ENCODE measurements at places on chromosomes 6 and 20.

- no peak for DNase-seq
These were observed 266.3 kb downstream of the RFPL4B start for GRCh38 chr6:112613410-112613809.

- DNase-seq: no peak
These were observed 32.1 kb downstream of the LAMA4 start for GRCh38 chr6:112221981-112222852.

DNA sequence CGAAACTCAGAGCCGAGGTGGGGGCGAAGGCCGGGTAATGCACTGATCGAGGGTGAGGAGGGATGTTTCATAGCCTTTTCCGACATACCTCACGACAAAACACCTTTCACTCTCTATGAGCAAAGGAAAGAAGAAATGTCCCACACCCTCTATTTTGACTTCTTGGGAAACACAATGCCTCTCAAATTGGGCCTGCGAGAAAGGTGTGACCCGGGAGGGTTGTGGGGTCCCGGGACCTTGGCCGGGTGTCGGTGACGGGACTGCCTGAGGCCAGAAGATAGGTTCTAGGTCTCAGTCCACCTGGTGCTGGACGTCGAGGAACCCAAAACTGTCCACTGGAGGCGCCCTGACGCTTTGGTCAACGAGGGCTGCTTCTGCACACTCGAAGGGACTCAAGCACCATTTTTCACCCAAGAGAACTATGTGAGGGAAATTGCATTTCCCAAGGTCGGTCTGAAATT is 41.1 kb upstream of the OSTM1 start:
- no peak for DNase-seq

GRCh38 chr6:14211562-14211942 is 94.0 kb downstream of the CD83 start:
- no peak for DNase-seq

GRCh38 chr6:53378208-53378607 is 29.5 kb upstream of the ELOVL5 start:
- no peak for DNase-seq

DNA sequence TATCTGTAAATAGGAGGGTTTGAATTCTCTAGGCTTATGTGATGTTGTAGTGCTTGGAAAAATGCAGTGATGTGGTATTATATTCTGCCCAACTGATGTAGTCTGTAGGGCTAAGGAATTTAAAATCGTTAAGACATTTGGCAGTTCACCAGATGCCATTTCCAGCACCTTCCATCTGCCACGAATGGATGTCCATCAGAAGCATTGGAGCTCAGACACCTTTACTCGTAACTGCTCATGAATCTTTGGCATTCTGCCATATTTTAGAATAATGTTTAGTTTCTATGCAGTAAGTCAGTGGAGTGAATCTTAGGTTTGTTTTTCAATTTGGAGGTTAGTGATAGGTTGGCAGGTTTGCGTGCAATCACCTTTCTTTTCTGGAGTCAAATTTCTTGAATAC is 2.4 kb upstream of the SYTL3 start:
- DNase-seq: no peak

- peak; percentile 49 for DNase-seq
These were observed 3.6 kb upstream of the HINT3 start for GRCh38 chr6:125952764-125953501.

GRCh38 chr20:62149532-62150309 is 6.2 kb downstream of the SS18L1 start:
- no peak for DNase-seq

DNA sequence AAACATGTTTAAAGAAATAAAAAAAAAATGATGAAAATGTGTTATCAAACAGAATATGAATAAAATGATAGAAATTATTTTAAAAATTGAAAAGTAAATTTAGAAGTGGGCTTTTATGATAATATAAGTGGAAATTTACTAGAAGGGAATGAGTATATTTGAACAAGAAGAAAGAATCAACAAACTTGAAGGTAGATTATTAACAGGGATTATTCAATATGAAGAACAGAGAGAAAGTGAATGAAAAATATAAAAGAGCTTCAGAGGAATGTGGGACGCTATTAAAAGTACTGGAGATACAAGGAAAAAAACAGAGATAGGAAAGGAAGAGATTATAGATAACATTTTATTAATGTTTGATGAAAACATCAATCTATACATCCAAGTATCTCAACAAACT is 1014.4 kb upstream of the CITED2 start:
- no peak for DNase-seq

- no peak for DNase-seq
These were observed 23.9 kb downstream of the RNF217 start for GRCh38 chr6:124986164-124986563.

DNA sequence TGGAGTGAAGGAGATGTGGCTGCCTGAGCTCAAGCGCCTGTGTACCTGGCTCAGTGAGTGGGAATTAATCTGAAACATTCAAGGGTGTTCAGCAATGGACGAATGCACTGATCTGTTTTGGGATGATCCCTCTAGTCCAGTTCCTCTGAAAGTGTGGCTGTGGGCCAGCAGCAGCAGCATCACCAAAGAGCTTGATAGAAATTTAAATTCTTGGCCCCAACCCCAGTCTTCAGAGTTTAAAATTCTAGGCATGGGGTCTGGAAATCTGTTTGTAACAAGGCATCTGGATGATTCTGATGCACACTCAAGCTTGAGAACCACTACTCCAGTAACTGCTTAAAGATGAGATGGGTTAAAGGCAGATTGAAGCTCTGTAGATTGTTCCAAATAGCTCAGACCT is 59.2 kb downstream of the STMND1 start:
- no peak for DNase-seq

DNA sequence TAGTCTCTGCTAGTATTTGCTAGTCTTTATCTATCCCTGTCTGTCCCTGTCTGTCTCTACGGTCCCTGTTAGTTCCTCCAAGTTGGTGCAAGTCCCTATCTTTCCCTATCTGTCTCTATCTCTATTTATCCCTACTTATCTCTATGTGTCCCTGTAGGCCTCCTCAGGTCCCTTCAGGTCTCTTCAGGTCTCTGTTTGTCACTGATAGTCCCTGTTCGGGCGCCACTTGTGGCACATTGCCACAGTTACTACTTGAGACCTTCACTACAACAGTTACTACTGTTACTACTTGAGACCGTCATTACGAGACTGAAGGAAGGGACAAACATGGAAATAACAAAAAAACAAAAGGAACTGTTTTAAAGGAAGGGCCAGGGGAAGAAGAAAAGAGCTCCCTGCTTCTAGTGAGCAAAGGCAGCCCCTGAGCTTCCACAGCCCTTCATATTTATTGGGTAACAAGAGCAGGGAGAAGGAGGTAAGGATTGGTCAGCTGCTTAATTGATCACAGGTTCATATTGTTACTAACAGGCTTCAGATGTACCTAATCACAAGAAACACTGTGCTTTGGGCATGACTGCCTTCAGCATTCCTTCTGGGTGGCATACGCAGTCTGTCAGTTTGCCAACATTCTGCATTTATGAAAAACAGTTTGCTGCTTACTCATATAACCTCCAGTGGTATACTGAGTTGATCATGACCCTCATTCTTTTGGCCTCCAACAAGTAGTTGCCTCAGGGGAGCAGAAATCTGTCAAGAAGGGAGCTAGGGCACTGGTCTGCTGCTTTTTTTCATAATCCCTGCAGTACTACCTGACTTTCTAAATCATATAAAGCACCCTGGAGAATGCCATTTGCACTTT is 8.4 kb downstream of the EPB41L2 start:
- no peak for DNase-seq

DNA sequence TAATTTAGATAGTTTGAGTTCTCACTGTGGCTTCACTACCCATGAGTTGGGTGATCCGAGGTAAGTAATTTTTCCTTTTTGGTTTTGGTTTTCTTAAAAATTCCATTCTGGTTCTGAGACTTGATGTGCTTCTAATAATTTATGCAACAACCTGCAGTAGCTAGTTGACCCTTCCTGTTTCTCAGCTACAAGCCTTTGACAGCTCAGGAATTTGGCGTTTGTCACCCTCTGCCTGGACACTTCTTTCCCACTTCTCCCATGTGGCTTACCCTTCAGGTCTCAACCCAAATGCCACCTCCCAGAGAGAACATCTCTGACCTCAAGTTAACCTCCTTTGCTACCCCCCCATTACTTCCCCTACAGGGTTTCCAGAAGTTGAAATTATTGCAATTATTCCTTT is 49.7 kb upstream of the TSHZ2 start:
- no peak for DNase-seq

DNA sequence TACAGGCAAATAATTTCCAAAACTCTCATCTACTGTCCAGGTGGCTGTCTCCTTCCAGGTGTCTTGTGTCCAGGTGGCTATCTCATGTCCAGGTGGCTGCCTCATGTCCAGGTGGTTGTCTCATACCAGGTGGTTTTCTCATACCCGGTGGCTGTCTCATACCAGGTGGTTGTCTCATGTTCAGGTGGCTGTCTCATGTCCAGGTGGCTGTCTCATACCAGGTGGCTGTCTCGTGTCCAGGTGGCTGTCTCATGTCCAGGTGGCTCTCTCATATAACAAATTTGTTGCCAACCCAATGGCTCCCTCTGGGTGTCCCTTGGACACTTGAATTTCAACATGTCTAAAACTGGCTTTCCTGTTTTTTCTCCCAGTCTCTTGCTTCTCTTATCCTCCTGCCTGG is 14.3 kb upstream of the SLC22A3 start:
- DNase-seq: no peak

DNA sequence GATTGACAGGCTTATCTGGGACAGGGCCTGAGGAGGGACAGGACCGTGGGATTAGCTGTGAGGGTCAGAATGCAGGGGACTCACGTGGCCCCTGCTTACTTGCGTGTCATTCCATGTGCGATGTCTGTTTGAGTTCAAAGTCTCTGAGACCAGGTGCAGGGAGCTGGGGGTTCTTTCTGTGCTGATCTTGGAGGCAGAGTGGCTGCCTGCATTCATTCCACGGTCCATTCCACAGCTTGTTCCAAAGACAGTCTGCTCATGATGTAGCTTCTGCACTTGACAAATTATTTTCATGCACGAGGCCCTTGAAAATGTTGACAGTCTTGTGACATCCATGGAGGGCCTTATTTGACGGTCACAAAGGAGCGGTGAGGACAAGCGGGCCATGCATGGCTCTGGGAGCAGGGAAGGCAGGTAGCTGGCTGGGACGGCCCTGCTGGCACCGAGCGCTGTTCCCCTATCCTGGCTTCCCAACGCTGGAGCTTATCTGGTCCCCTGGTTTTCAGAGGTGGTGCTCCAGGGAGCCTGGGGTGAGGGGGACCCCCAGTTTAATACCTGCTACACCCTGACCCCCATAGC is 156.3 kb upstream of the RNF24 start:
- DNase-seq: no peak

DNA sequence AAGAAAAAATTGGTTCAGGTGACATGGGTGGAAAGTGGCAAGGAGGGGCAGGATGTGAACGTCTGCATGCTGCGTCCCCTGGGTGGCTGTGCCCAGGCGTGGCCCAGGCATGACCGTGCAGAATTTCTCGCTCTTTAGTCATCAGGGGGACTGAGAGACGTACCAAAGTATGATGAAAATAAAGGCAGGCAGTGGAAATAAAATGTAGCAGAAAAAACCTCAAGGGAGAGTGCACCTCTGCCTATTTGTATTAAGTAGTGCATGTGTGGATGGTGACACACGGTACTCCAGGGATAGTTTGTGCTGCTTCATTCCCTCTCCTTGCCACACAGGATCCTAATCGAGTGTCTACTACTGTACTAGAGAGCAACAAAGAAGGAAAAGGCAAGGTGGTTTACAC is 81.1 kb downstream of the ATP9A start:
- DNase-seq: no peak

DNA sequence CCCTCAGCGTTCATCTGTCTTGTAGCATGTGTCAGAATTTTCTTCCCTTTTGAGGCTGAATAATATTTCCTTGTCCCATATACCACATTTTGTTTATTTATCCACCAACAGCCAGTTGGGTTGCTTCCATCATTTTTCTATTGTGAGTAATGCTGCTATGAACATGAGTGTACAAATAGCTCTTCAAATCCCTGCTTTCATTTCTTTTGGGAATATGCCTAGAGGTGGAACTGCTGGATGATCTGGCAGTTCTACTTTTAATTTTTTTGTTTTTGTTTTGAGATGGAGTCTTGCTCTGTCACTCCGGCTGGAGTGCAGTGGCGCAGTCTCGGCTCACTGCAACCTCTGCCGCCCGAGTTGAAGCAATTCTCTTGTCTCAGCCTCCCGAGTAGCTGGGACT is 64.7 kb downstream of the SASH1 start:
- no peak for DNase-seq

DNA sequence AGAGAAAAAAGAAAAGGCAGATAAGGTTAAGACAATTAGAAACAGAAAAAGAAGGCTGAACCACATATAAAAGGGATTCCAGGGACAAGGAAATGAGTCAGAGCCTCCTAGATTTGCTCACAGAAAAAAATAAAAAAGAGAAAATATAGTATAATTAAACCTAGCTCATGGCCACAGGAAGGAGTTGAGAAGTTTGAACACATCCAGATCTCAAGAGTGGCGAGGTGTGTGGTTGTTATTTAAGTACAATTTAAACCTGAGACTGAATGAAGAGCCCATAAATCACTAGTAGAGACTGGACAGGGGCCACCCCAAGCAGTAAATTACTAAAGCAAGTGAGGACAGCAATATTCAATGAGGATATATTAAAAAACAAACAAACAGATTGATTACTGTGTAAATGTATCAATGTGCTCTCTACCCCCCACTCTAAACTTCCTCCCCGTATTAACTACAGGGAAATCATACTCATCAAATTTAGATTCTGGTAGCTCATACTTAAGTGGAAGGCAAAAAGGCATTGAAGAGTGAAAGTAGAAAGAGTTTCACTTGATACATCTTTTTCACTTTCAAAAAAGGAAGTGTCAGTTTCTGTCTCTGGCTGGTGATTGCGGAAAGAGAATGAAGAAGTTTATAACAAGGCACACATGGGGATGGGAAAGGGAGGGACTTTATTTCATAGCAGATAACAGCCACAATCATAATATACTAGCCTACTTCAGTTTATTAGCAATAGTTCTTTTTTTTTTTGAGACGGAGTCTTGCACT is 49.3 kb upstream of the SCAF8 start:
- no peak for DNase-seq

DNA sequence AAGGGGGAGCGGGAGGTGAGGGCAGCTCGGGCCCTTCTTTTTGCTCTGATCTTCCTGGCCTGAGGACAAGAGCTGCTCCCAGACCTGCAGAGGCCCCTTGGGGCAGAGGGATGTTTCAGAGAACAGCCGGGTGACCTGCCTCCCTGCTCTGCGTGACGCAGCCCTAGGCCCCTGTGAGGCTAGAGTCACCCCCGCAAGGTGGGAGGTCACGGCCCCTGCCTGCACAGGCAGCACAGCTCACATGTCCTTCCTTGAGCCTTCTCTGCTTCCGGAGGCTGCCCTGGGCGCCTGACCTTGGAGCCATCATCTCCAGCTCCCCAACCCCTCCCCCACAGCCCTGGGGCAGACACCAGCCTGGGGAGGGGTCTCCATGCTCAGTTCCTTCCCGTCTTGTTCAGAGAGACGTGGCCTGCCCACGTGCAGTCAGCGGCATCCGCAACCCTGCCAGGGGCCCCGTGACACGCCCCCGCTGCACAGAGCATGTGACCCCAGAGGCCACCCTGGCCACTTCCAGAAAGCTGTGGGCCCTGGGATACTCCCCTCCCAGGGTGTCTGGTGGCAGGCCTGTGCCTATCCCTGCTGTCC is at the start of gene BIRC7:
TSS of gene BIRC7 (plus strand) at position 507 of the 585 bp plus-strand sequence. CDS start 192 bp downstream, outside the sequence.
- no peak for DNase-seq

GRCh38 chr20:63025534-63026331 is 19.0 kb upstream of the BHLHE23 start:
- DNase-seq: no peak
